ENCODE measurements at places on chromosomes 6 and 20. TPM values are rescaled to one million over a fixed set of nuclear protein-coding genes. Genes with fewer than 3 reads are reported as not detected.

Gene MYBL2
- 11.7 TPM for total RNA-seq

Gene GPR6
- total RNA-seq = not detected

Gene PSMG4
- total RNA-seq = 19.9 TPM

Gene TMC2
- total RNA-seq = not detected

Gene TAGAP
- not detected for total RNA-seq

Gene TINAG
- not detected for total RNA-seq

Gene BMP7
- not detected for total RNA-seq

Gene RRBP1
- 136 TPM for total RNA-seq

Gene HLA-DRB1
- not detected for total RNA-seq

Gene TPD52L2
- 103 TPM for total RNA-seq

Gene LY86
- total RNA-seq = not detected

Gene GINM1
- 69.1 TPM for total RNA-seq

Gene THBD
- 0.32 TPM for total RNA-seq

- peak; percentile 1 for DNase-seq
Measured at GRCh38 chr6:8831366-8832152, 396.2 kb upstream of the SLC35B3 start.

- peak; percentile 4 for DNase-seq
Measured at GRCh38 chr6:46684771-46685170, 2.9 kb upstream of the TDRD6 start.

DNA sequence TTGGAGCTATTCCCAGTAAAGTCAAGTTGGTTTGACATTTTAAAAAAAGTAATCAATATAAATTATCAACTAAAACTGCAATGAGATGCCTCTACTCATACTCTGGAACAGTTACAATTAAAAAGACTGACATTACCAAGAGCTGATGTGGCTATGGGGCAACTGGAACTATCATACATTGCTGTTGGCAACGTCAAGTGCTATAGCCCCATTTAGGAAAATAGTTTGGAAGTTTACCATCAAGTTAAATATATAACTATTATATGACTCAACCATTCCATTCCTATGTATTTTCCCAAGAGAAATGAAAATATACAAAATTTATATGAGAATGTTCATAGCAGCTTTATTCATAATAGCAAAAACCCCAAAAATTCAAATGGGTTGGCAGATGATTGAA, 111.4 kb upstream of the HDGFL1 start:
- DNase-seq = no peak

- no peak for DNase-seq
Measured at GRCh38 chr6:132515386-132515785, 2.5 kb upstream of the STX7 start.

DNA sequence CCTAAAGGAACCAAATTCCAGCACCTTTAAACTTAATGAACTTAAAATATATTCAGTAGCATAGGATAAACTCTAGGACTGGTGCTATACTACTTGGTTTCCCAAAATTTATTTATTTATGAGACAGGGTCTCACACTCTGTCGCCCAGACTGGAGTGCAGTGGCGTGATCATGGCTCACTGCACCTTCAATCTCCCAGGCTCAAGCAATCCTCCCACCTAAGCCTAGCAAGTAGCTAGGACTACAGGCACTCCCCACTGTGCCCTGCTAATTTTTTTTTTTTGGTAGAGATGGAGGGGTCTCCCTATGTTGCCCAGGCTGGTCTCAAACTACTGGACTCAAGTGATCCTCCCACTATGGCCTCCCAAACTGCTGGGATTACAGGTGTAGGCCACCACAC, 21.4 kb downstream of the EIF2S2 start:
- DNase-seq = no peak

GRCh38 chr20:2767768-2768631, 32.4 kb downstream of the CPXM1 start:
- DNase-seq = no peak

- DNase-seq = no peak
Measured at GRCh38 chr6:157978021-157978783, 3.5 kb upstream of the SYNJ2 start.

DNA sequence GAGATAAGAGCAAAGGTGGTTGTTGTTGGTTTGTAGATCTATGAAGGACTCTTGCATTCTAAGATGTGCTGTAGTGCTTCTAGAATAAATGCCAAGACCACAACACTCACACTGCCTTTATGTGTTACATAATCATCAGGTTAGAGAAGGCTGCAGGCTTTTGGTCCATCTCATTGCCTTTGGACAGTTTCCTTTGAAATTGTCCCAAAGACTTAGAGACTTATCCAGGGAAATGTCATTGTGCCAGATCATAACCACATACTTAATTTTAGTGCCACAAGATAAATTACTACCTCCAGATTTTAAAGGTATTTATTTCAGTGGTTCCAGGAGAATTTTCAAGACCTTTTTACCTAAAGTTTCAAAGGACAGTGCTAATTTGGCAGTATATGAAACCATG, 666.6 kb upstream of the CITED2 start:
- DNase-seq = no peak

DNA sequence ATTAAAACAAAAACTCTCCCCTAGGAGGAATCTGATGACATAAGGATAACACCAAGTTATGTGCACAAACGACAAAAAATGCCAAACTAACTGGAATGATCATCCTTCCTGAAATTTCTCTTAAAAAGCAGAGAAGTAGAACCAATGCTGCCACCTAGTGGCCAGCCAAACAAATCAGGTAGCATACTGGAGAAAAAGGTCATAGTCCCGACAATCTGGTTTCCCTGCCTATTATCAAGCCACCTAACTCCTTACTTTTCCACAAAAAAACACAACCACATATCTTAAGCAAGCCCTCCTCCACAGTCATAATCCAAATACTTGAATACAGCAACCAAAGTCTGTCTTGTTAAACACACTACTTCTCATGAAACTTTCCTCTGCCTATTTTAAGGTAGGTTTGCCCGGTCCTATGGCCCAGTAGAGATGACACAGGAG, 5.3 kb downstream of the OARD1 start:
- peak; percentile 87 for DNase-seq

DNA sequence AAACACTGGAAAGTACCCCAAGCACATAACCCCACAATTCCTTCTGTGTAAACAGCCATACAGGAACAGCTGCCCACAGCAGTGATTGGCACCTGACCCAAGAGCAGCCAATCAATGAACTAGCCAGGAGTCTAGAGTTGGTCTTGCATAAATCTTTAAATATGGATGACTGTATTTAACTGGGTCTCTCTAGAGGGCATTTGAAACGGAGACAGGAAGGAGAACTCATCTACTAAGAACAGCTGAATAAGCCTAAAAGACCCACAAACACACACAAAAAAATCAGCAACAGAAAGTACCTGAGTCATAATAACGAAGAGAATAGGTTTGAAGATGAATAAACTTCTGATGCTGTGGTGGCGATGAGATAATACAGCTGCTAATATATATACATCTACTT, 49.0 kb upstream of the ASF1A start:
- DNase-seq = no peak

GRCh38 chr20:8720089-8720488, 348.8 kb upstream of the PLCB4 start:
- peak; percentile 65 for DNase-seq

DNA sequence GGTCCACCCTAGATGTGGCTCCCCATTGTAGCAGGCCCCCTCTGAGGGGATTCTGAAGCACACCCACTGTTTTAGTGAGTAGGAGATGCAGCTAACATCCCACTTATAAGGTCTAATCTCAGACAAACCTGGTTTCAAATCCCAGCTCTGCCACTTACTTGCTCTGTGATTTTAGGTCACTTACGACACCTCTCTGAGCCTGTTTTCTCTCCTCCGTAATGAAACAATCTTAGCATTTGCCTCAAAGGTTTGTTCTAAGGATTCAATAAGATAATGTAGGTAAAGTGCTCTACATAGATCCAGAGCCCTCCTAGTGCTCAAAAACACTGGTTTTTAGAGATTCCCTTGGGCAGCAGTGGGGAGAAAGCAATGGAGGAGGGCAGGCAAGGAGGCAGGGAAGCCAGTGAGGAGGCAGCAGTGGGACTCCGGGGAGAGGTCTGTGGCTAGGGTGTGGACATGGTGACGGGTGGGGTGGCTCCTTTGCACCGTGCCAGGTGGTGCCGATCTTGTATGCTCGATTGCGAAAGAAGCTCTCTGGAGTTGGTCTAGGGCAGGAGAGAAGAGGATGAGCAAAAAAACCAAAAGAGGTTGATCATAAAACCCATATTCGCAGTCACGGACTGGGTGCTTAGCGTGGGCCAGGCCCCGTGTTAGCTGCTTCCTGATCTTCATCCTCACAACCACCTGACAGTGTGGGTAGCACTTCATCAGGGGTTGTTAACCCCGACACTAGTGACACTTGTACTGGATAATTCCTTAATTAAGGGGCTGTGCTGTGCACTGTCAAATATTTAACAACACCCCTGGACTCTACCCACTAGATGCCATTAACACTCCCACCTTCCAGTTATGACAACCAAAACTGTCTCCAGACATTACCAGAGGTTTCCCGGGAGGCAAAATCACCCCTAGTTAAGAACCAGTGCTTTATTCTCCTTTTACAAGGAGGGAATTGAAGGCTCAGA, 16.8 kb upstream of the PTGIS start:
- DNase-seq = peak; percentile 69

GRCh38 chr6:53641348-53641747, 24.2 kb downstream of the KLHL31 start:
- DNase-seq = no peak

GRCh38 chr20:6311841-6312655, 189.2 kb upstream of the FERMT1 start:
- DNase-seq = no peak

- peak; percentile 49 for DNase-seq
Measured at GRCh38 chr6:112007805-112008204, 46.1 kb upstream of the CCN6 start.

- DNase-seq = no peak
Measured at GRCh38 chr20:1490643-1491195, 501 bp downstream of the SIRPB2 start.

GRCh38 chr6:24919056-24919892, 16.5 kb downstream of the RIPOR2 start:
- DNase-seq = no peak

DNA sequence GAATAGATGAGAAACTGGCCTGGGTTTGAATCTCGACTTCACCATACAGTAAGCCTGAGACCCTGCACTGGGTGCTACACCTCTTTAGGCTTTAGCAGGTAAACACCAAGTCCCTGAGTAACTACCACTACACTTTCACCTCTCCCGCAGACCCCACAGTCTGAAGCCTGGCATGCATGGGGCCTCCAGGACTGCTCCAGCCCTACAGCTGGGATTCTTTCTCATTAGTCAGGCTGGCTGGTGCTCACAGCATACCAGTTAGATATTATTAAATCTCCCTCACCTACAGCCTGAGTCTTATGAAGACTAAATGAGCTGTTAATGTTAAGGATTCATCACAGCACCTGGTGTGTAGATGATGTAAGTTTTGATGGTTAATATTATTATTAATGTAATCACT, 388.7 kb downstream of the ARHGAP18 start:
- no peak for DNase-seq

DNA sequence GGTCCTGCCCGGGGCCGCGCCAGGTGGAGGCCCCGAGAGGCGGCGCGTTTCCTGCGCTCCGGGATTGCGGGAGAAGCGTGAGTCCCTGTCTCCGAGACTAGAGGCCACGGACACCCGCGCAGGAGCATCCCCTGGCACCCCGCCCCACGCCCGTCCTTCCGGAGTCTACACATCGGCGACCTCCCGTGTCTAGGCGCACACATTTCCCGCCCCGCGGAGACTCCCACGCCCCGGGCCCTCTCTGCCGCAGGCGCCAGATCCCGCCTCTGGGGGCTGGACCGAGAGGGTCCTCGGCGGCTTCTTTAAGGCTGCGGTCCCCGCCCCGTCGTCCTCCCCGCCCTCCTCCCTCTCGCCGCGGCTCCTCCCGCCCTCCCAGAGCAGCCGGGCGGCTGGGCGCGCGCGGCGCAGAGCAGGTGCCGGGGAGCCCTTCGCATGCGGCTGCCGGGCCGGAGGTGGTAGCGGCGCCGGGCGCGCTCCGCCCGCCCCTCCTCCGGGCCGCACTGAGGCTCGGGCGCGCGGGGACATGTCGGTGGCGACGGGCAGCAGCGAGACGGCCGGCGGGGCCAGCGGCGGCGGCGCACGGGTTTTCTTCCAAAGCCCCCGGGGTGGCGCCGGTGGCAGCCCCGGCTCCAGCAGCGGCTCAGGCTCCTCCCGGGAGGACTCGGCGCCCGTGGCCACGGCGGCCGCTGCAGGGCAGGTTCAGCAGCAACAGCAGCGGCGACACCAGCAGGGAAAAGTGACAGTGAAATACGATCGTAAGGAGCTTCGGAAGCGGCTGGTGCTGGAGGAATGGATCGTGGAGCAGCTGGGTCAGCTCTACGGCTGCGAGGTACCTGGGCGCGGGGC, at the start of gene PPP1R14C:
TSS of gene PPP1R14C (plus strand) at position 375 of the 846 bp plus-strand sequence. CDS start at position 524, 149 bp downstream.
- no peak for DNase-seq

DNA sequence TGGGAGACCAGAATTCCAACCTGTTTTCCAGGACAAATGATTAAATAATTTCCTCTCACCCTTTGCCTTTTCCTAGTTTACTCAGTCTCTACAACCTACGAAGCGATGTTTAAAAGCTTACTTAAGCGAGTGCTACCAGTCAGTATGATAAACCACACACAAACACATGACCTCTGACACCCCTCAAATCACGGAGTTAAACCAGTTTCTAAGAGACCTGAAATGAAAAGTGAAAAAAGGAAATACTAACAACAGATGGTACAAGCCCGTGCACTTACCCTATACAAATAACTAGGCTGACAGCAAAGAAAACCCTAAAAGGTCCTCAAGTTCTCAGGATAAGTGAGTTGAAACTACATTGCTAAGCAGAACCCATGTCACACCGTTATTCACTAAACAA, 7.7 kb downstream of the TNFRSF21 start:
- no peak for DNase-seq

GRCh38 chr6:162710419-162710818, 17.1 kb downstream of the PRKN start:
- no peak for DNase-seq

GRCh38 chr6:116764961-116765841, at the start of gene FAM162B:
Gene FAM162B (minus strand): TSS chr6:116765719. CDS start chr6:116765576, 143 bp downstream.
- DNase-seq = peak; percentile 20

DNA sequence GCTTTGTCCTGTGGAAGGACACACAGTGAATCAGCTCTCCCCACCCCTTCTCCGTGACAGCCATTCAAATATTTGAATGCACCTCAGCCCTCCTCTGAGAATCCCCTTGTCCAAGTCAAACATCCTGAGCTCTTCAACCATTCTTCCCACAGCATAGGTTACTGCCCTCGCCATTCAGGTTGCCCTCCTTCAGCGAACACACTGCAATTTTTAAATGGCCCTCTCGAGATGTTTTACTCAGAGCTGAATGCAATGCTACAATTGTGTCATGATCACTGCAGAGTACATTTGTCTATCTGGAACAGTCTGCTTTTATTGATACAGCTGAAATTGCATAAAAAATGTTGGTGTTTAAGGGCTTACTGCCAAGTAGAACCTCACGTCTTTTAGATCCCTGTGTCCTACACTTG, 48.9 kb downstream of the SLC2A12 start:
- no peak for DNase-seq

DNA sequence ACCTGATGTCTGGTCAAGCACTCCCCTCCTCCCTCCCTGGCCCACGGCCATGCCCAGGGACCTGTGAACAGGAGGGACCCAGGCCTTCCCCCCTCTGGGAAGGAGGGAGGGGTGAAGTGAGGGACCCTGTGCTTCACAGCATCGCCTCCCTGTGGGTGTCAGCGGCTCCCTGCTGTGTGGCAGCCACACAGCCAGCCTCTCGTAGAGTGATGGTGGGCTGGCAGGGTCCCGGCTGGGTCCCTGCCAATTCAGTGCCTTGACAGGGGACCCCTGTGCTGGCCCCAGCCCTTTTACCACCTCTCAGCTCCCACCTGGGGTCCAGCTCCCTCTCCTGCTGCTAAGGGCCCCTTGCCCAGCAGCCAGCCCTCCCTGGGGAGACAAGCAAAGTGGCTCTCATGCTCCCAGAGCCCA, 31.3 kb upstream of the GRM4 start:
- no peak for DNase-seq
